Activated CD8-positive, alpha-beta memory T cell treated with anti-CD3 and anti-CD28 coated beads for 48 hours (primary cell): ENCODE measurements at places on chromosomes 5 and 9.

DNA sequence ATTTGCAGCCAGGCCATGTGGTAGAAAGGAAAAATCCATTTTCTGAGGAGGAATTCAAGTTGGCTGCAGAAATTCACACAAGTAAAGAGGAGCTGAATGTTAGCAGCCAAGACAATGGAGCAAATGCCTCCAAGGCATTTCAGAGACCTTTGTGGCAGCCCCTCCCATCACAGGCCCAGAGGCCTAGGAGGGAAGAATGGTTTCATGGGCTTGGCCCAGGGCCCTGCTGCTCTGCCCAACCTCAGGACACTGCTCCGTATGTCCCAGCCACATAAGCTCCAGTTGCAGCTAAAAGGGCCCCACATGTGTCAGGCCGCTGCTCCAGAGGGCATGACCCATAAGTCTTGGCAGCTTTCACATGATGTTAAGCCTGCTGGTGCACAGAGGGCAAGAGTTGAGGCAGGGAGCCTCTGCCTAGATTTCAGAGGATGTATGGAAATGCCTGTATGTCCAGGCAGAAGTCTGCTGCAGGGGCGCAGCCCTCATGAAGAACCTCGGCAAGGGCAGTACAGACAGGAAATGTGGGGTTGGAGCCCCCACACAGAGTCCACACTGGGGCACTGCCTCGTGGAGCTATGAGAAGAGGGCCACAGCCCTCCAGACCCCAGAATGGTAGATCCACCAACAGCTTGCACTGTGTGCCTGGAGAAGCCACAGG, 144.2 kb upstream of the EPB41L4A start:
- no peak for DNase-seq

GRCh38 chr5:89041976-89042375, 159.0 kb upstream of the MEF2C start:
- no peak for DNase-seq

- no peak for DNase-seq
Observed at GRCh38 chr9:121472446-121472845, 27.2 kb downstream of the GGTA1 start.

- no peak for DNase-seq
Observed at GRCh38 chr5:73729329-73729728, 103.3 kb downstream of the ARHGEF28 start.

DNA sequence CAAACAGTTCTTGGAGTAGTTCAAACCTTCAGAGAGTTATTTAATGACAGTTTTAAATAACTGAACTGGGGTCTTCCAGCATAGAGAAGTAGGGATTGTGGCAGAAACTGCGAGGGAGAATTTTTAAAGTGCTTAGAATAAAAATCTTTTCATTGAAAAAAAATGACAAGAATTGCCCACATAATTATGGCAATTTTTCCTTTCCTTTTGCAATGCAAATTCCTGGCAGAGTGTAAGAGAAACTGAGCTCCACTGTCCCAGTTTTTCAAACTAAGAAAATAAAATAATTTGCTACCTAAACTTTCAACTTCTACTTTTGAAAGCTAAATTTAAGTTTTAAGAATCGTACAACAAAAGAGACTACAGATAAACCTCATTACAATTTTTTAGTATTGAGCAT, 2.3 kb upstream of the PTGER4 start:
- DNase-seq, result no peak

GRCh38 chr5:149144637-149145036, 3.3 kb downstream of the ABLIM3 start:
- no peak for DNase-seq

DNA sequence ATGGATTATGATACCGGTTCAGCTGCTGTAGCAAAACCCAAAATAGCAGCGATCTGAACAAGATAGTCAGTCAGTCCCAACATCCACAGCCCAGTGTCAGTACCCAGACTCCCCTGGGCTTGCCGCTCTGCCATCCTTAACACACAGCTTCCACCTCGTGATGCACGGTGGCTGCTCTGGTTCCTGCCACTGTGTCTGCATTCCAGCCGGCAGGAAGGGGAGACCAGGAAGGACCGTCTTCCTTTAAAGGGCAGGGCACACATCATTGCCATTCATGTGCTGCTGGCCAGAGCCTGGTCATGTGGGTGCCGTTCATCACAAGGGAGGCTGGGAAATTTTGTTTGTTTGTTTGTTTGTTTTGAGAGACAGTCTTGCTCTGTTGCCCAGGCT, 131.0 kb upstream of the IER5L start:
- DNase-seq, result no peak

- no peak for DNase-seq
Observed at GRCh38 chr9:110029429-110029955, 178.5 kb downstream of the C9orf152 start.

DNA sequence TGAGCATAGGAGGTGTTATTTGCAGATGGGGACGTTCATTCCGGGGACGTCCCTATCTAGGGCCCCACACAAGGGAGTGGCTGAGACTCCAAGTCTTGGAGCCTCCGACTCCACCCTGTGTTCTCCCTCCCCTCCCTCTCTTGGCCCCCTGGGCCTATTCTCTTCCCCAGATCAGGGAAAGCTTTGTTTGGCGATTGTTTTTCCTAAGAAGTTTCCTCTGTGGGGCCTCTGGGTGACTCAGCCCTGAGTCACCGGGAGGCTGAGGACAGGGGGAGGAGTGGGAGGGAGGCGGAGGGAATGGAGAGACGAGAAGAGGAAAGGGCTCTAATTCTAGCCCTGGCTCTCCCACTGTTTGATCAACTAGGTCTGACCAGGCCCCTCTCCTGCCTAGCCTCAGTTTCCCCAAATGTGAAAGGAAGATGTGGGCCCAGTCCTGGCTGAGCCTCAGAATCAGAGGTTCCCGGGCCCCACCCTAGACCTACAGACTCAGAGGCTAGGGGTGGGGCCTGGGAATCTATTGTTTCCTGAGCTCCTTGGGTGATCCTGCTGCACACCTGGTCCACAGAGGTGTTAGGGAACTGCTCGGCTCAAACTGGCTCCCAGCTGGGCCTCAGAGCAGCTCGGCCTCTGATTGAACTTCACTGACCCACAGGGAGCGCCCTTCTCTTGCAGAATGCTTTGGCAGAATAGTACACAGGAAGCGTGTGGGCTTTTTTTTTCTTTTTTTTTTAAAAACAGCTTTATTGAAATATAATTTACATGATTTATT, 19.2 kb downstream of the GSN start:
- no peak for DNase-seq

DNA sequence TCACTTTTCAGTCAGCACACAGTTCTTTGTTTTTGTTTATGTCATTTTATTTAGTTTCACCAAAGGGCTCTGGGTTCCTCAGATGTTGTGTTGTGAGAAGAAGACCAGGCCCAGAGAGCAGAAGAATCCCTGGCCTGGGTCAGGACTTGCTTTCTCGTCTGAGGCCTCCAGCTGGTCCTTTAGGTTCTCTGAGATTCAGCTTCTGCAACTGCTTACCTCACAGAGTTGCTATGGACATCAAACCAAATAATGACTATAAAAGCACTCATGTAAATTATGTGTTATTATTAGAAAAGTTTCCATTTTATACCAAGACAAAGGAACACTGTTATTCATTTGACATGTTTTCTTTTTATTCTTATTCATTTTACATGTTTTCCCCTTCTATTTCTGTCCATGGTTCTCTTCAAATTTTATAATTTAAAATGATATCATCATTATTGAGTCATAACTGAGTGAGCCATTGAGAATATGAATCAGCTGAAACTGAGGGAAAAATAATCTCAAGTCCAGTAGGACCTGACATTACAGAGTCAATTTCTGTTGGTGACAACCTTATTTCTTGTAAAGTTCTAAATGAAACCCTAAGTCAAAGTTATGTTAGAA, 44.0 kb upstream of the GLRX start:
- no peak for DNase-seq

- no peak for DNase-seq
Observed at GRCh38 chr9:117096138-117096537, 318.7 kb downstream of the ASTN2 start.

DNA sequence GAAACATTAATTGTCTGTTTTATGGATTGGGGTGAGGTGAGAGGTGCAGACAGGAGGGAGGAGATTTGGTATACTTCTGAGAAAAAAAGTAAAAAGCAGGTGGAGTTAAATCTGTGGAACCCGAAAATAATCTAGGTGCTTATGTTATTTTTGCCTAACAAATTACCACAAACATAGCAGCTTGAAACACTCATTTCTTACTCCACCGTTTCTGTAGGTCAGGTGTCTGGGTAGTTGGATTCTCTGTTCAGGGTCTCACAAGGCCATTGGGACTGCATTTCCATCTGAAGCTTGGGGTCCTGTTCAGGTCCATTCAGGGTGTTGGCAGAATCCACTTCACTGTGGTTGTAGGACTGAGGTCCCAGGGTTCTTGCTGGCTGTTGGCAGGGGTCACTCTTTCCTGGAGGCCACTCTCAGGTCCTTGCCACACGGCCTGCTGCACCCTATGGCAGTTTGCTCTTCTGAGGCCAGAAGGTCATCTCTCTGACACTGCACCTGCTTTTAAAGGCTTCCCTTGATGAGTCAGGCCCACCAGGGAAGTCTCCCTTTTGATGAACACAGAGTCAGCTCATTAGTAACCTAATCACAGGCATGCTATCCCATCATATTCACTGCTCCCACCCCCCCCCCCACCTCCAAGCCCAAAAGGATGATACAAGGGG, 82.2 kb downstream of the TRIO start:
- DNase-seq, result no peak

- DNase-seq, result no peak
Observed at GRCh38 chr5:151002681-151003502, 17.5 kb upstream of the GPX3 start.

GRCh38 chr9:133658442-133659431, 22.6 kb downstream of the DBH start:
- no peak for DNase-seq

DNA sequence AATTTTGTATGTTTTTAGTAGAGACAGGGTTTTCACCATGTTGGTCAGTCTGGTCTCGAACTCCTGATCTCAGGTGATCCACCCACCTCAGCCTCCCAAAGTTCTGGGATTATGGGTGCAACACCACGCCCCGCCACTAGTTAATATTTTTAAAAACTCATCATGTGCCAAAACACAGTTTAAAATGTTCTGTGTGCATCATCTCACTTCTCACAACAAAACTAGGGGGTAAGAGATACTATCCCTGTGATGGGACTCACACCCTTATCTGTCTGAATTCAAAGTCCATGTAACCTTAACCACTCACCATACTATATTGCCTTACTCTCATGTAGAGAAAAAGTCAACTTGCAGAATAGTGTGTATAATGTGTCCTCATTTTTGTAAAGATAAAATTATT, 2.6 kb downstream of the PKD2L2 start:
- DNase-seq, result no peak

DNA sequence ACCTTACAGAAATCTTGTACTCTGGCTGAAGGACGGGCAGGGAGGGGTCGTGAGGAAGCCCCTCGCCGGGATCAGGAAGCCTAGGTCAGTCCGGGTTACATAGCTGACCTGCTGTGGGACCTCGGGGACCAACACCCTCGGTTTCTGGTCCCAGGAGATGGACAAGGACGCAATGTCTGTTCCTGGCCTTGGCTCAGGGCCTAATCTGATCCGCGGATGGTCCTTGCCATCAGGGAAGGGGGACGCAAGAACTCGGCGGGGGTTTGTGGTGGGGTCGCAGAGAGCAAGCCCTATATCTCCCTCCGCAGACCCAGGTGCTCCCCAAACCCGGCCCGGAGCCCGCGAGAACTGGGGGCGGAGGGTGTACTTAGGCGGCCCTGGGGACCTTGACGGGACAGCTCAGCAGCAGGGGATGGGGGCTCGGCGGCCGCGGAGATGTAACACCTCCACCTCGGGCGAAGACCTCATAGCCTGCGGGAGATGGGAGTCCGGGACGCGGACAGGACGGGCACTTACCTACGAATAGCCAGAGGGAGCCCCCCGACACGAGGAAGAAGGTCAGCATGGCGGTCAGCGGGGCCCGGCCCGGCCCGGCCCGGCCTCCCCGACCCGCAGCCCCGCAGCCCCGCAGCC, 353 bp downstream of the ACSL6 start:
- DNase-seq, result no peak

DNA sequence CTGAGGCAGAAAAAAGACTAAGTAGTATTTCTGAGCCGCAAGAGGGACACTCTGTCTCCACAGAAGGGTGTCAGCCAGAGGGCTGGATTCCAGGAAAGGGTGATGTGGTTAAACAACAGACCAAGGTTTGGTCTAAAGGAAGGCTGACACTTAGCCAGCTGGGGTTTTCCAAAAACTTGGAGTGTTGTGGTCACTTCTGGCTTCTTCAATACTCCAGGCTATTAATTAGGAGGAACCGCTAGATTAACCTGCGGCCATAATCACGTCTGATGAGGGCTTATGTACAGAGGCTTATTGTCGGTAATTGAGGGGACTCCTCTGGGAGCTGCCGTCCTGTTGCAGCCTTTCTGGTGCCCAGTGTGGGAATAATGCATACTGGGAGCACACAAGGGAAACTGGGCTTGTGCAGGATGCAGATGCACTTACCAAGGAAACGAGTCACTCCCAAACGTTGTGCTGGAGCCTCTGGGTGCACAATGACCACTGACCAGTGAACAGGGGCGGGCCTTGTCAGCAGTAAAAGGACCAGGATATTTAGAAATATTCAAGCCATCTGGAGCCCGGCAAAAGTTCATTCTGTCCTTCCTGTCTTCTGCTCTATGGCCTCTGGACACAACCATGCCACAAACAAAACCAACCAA, 70.2 kb upstream of the TUT7 start:
- no peak for DNase-seq

DNA sequence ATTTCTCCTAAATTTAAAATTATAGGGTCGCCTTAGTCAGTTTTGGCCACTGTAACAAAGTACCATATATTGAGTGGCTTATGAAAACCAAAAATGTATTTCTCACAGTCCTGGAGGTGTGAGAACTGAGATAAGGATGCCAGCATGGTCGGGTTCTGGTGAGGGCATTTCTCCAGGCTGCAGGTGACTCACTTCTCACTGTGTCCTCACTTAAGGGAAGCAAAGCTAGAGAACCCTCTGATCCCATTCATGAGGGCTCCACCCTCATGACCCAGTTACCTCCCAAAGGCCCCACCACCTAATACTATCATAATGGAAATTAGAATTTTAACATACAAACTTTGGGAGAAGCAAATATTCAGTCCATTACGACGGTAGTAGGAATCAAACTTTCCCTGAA, 75.1 kb upstream of the FBN2 start:
- DNase-seq, result no peak

- no peak for DNase-seq
Observed at GRCh38 chr5:67221487-67222242, 25.1 kb upstream of the CD180 start.

GRCh38 chr5:136201870-136202269, 8.9 kb upstream of the SMIM32 start:
- no peak for DNase-seq
